ENCODE measurements at places on chromosomes 1 and 21.

DNA sequence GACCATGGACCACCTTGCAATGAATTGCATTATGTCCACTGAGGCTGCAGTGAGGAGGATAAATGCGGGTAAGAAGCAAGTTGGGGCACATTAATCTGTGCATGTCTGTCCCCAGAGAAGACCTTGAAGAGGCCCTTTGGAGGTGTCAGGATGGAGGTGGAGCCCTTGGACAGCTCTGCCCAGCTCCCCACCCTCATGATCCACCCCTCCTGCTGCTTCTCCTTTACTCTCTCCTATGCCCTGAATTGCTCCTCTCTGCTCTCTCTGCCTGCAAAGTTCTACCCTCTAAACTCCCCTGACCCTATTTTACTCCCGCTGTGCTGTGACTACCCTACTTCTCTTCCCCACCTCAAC lies 292.4 kb upstream of the USP24 start:
- DNase-seq, result no peak

GRCh38 chr1:243710467-243710866 lies 139.6 kb downstream of the AKT3 start:
- no peak for DNase-seq

DNA sequence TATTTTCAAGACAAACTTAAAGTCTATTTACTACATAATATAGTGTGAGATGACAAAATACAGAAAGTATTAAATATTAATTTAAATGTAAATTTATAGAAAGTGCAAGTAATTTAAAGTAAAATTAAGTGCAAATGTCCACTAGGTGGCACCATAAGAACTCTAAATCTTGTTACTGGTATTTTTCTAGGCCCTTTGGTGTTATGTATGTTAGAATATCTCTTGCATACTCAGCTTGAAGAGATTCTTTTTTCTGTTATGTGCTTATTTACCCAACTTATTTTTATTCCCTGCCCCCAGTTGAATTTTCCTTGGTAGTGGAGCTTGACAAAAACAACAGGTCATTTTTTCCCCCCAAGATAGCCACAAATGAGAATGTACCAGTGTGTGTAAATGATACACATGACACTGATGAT lies 71.5 kb downstream of the RPS6KC1 start:
- DNase-seq, result peak; percentile 71

GRCh38 chr1:7607097-7607496 lies 164.0 kb upstream of the VAMP3 start:
- no peak for DNase-seq

- DNase-seq, result no peak
Measured at GRCh38 chr1:116559304-116559761, 11.5 kb downstream of the CD58 start.

GRCh38 chr1:21324368-21325141 lies 34.3 kb upstream of the ECE1 start:
- no peak for DNase-seq
